Activated T-cell treated with anti-CD3 and anti-CD28 coated beads, Interleukin-2, amount 50 U/mL, for 48 hours (primary cell): ENCODE measurements at places on chromosomes 6 and 20.

DNA sequence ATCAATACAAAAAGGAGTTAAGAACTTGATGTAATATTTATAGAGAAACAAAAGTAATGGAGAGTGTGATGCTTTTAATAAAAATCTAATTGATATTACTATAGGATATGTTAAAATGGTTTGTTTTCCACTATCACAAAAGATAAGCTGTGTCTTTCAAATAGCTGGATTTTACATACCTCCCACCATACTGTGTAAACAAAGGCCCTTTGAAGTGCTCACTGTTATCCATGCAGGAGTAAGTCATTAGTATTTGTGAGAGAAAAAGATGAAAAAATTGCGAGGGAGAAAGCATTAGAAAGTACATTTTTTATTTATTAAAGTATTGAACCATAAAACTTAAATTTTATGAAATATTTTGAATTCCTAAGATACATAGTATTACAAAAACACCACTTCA, 733.0 kb downstream of the GRIK2 start:
- DNase-seq: no peak

- DNase-seq: no peak
Measured at GRCh38 chr6:81531869-81532561, 220.5 kb downstream of the TENT5A start.

DNA sequence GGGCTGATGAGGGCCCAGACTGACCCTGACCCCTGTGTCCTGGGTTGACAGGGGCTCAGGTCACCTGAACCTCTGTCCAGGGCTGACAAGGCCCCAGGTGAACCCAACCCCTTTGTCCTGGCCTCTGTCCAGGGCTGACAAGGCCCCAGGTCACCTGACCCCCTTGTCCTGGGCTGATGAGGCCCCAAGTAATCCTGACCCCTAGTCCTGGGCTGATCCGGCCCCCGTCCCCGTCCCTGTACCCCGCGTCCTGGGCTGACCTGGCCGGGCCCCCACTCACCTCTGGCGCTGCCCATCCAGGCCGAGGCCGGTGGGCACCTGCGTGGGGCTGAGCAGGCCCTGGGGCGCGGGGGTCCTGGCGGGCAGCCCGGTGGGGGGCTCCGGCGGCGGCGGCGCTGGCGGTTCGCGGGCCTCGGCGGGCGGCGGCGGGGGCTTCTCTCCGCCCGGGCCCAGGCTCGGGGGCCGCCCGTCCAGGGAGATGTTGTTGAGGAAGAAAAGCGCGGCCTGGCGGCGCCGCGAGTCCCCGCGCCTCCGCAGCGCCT, 379 bp downstream of the CABLES2 start:
- no peak for DNase-seq

DNA sequence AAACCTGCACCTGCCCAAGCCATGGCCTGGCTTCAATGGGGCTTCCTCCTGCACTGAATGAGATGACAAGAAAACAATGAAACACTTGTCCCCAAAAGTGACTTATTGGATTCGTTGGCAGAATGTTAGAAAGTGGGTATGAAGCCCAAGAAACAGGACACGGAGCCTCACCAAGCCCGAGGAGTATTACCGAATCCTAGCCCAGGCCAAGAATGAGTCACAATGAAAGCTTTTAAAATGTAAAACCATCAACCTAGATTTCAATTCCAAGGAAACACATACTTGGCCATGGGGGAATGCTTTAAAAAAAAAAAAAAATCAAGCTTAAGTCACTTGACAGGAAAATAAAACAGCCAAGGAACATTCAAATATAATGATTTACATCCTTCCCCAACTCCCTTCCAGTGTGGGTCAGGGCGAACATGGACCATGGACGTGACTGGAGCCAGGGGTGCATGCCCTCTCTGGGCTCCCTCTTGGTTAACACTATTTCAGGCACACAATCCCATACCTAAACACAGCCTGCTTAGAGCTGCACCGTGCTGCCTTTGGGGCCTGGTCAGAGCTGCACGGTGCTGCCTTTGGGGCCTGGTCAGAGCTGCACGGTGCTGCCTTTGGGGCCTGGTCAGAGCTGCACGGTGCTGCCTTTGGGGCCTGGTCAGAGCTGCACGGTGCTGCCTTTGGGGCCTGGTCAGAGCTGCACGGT, 3.1 kb upstream of the STX16 start:
- DNase-seq: peak; percentile 14

- no peak for DNase-seq
Measured at GRCh38 chr6:41538556-41539182, 7.5 kb upstream of the FOXP4 start.

GRCh38 chr6:132995432-132995831, 181.1 kb downstream of the RPS12 start:
- no peak for DNase-seq

DNA sequence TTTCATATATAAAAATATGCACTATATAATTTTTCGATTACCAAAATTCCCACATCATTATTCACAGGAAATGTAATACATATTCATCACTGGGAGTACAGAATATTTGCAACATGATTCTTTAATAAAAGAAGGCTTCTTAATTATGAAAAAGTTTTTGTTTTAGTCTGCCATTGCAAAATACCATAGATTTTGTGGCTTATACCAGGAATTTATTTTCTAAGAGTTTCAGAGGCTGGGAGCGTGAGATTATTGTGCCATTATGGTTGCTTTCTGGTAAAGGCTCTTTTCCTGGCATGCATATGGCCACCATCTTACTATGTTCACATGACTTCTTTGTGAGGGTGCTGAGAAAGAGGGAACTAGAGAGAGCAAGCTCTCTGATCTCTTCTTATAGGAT, 306.9 kb upstream of the ADGRB3 start:
- DNase-seq: no peak

DNA sequence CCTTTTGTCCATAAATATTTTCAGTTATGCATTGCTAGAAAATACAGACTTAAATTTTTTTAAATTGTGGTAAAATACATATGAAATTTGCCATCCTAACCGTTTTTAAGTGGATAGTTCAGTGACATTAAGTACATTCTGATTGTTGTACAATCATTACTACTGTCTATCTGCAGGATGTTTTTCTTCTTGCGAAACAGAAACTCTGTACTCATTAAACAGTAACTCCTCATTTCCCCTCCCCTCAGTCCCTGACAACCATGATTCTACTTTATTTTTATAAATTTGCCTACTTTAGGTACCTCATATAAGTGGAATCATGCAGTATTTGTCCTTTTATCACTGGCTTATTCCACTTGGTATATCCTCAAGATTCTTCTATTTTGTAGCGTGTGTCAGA, 21.3 kb downstream of the TAF11 start:
- DNase-seq: no peak
